ENCODE measurements at places on chromosomes 13 and 19. TPM values are rescaled to one million over a fixed set of nuclear protein-coding genes. Genes with fewer than 3 reads are reported as not detected.

DNA sequence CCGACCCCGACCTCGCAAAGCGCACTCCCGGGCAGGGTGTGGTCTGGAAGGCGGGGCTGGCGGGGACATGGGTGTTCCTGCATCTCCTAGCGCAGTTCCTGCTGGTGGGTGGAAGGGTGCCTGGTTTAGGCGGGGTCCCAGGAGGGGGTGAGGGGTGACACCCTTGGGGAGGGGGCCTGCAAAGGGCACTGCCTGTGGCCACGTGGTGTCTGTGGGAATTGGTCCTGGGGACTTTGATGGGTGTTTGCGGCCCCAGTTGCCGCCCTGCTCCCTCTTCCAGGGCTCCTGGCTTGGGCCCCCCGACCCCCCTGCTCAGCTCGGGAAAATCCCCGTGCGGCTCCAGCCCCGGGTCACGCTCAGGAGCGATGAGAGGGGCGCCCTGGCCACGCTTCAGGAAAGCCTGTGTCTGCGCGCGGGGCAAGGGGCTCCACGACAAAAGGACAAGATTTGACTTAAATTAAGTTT lies 19.1 kb downstream of the WTIP start:
- DNase-seq = no peak

DNA sequence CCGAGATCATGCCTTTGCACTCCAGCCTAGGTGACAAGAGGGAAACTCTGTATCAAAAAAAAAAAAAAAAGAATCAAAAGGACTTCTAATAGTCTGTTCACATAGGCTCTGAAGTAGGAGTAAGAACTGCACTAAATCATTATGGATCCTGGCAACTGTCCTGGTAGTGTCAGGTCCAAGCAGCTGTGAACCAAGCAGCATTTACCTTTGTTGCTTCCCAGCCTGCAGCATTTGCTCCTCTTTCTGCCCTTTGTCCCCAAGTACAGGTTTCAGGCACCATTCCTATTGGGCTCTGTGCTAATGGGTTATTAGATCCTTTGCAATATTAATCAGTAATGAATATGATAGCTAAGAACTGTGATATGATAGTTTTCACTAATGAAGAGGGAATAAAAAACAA lies 77.4 kb upstream of the NBEA start:
- peak; percentile 28 for DNase-seq

The CASP14 gene
- total RNA-seq = 0.39 TPM

The KIR3DL1 gene
- total RNA-seq = not detected

The DCT gene
- not detected for total RNA-seq

- DNase-seq = no peak
These were observed 10.4 kb upstream of the ZNF586 start for GRCh38 chr19:57759096-57759495.

The ZNF575 gene
- 0.20 TPM for total RNA-seq

- peak; percentile 34 for DNase-seq
These were observed 787 bp downstream of the ZNF580 start for GRCh38 chr19:55641426-55642152.

The ZNF331 gene
- 9.4 TPM for total RNA-seq

The FDX2 gene
- total RNA-seq = 33.0 TPM

DNA sequence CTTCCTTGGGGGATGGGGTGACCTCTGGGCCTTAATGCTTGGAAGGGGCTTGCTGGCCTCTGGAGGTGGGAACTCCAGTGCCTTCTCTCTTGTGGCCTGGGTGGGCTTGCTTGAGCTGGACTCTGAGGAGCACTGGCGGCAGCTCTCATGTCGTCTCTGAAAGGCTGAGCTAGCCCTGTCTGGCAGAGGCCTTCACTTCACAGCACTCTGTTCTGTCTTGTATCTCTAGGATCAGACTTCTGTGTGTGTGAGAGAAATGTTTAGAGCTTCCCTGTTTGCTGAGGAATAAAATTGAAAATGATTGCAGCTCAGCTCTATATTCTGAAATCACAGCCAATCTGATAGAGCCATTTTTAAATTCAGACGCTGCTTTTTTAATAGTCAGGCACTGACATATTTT lies 185.3 kb downstream of the KCNRG start:
- DNase-seq = no peak

DNA sequence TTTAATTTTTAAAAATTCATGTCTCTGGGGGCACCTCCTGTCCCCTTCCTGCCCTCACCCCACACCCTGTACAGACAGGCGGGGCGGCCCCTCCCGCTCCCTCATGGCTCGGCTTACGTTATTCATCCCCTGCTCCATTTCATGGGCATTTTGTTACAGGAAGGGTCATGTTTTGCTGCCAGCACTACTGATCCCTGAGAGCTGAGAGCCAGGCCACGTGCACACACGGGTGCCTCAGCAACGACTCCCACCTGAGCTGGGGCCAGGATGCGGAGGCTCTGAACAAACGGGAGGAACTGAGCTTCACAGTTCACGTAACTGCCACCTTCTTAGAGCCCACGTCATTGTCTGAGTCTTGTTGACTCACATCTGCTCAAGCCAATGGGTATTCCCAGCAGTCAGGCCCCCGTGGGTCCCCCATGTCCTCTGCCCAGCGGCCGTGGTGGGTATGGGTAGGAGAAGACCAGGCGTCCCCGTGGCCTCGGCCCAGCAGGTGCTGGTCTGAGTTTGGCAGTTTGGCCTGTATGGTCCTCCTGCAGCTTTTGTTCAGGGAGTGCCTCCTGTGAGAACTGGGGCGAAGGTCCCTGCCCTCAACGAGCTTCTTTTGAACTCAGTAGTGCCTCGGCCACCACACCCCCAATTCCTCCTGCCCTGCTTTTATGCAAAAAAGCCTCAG lies 16.4 kb upstream of the TMEM255B start:
- no peak for DNase-seq

The KCTD4 gene
- 0.10 TPM for total RNA-seq

- no peak for DNase-seq
These were observed 50.0 kb downstream of the MZT1 start for GRCh38 chr13:72677431-72677830.

The ZNF98 gene
- total RNA-seq = 0.60 TPM

The KLK4 gene
- total RNA-seq = not detected

DNA sequence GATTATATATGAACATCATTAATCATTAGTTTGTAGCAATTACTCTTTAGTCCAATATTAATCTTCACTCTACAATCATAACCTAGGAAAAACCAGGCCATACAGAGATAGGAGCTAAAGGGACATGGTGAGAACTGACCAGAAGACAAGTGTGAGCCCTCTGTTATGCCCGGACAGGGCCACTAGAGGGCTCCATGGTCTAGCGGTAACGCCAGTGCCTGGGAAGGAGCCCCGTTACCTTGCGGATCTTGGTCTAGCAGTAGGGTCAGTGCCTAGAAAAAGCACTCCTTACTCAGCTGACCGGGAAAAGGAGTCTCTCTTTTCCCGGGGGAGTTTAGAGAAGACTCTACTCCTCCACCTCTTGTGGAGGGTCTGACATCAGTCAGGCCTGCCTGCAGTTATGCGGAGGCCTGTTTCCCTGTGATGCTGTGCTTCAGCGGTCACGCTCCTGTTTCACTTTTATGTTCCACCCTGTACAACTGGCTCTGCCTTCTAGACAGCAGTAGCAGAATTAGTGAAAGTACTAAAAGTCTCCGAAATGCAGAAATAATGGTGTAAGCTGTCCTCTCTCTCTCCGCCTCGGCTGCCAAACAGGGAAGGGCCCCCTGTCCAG lies 13.8 kb downstream of the OR7D4 start:
- peak; percentile 70 for DNase-seq

- no peak for DNase-seq
These were observed 192.1 kb upstream of the GPR12 start for GRCh38 chr13:26952551-26953143.

DNA sequence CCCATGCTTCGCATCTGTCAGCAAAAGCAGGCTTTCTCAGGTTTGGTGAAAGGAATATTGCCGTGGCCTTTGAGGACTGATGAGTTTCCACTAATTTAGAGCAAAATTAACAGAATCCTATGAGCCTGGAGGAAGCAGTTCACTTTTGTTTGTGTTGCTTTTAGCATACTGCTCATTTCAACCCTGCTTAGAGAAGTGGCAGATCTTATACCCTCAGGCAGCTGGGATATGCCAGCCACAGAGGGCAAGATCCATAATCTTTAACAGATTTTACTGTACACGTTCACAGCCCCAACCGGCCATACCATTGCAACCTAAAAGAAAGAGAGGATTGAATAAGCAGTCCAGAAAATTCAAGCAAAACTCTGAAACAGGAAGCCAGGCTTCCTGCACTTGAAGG lies 60.5 kb downstream of the COL4A2 start:
- peak; percentile 43 for DNase-seq

- DNase-seq = peak; percentile 81
These were observed 3.0 kb downstream of the GADD45B start for GRCh38 chr19:2478756-2479555.

DNA sequence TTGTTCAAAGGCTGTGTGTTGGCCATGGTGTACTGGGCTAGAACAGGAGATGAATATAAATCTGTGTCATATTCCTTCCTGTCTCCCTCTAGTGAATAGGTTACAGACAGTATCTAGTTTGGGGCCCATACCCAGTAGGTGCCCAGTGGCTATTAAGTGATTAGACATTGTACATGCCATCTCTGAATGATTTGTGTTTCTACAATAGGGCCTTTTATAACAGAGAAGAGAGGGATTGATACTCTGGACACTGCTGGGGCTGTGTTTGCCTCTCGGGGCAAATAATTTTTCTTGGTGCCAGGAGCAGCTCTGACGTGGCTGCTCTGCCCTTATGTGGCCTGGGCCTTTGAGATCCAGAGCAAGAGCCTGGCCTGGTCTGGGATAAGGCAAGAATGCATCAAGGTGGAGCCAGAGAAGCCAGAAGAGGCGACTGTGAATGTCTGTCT lies 403.1 kb downstream of the SPRY2 start:
- DNase-seq = peak; percentile 54

DNA sequence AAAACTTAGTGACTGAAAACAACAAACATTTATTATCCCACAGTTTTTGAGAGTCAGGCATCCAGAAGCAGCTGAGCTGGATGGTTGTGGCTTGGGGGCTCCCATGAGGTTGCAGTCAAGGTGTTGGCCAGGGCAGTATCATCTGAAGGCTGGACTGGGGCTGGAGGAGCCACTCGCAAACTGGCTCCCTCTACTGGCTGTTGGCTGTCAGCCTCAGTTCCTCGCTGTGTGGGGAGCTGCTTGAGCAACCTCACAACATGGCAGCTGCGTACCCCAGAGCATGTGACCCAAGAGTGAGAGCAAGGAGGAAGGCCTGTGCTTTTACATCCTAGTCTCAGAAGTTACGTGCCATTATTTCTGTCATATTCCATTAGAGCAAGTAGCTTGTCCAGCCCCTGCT lies 9.7 kb downstream of the YJU2 start:
- no peak for DNase-seq

The GFY gene
- total RNA-seq = not detected

- peak; percentile 34 for DNase-seq
These were observed 42.0 kb upstream of the IPO5 start for GRCh38 chr13:97911311-97912138.

The KXD1 gene
- 159 TPM for total RNA-seq

DNA sequence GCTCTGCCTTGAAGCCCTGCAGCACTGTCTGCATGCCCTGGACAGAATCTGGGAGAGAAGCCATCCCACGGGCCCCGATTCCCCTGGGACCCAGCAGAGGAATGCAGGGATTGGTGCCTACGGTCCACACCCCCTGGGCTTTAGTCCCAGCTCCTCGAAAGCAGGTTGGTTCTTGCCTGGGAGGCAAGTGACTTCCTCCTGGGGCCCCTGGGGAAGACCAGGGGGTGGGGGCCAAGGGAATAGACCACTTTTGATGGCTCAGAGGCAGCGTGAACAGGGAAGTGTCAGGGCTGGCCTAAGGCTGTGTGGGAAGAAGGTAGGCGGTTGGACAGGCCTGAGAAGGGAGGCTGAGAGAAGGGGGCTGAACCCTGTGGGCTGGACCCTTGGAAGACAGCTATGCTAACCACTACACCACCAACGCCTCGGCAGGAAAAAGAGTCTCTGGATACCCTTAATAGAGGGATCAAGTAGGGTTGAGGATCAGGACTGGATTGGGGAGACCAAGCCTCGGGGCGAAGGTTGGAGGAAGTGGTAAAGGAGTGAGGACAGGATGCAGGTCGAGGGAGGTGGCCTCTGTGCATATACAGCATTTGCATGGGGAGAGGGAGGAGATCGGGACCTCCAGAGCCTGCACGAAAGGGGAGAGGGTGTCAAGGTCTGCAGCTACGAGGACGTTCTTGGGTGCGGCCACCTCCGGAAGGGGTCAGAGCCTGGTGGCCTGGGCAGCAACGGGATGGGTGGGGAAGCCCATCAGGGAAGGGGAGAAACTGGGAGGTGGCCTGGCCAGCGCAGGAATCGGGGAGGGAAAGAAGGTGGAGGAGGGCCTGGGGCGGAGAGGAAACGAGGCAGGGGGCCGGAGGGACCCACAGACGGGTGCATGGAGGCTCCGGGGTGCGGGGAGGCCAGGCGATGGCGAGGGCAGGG lies 709 bp downstream of the DPP9 start:
- peak; percentile 62 for DNase-seq

DNA sequence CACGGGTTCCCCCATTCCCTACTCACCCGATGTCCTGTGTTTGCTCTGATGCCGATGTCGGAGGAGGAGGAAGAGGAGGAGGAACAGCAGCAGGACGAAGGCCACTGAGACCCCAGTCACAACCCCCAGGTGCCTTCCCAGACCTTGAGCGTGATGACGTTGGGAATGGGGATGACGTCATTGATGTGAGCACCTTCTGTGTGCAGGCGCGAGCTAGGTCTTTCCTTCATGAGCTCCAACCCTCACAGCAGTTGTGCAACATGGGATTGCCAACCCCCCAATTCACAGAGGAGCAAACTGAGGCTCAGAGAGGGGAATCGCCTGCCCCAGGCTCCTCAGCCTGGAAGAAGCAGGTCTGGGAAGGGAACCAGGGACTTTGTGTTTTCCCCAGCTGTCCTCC lies 4.2 kb downstream of the LILRB5 start:
- no peak for DNase-seq

The ZNF433 gene
- total RNA-seq = 3.5 TPM

- no peak for DNase-seq
These were observed 3.4 kb upstream of the ASPDH start for GRCh38 chr19:50516964-50517703.

- DNase-seq = no peak
These were observed 40.5 kb upstream of the ITM2B start for GRCh38 chr13:48192411-48192935.

GRCh38 chr19:49441210-49441959 lies at the start of gene SLC17A7:
TSS of gene SLC17A7 (minus strand) at chr19:49441527. CDS start at chr19:49441379, 148 bp downstream.
- peak; percentile 64 for DNase-seq

GRCh38 chr13:47216176-47216822 lies 319.4 kb upstream of the HTR2A start:
- peak; percentile 84 for DNase-seq

The CYP2S1 gene
- total RNA-seq = 10.3 TPM

DNA sequence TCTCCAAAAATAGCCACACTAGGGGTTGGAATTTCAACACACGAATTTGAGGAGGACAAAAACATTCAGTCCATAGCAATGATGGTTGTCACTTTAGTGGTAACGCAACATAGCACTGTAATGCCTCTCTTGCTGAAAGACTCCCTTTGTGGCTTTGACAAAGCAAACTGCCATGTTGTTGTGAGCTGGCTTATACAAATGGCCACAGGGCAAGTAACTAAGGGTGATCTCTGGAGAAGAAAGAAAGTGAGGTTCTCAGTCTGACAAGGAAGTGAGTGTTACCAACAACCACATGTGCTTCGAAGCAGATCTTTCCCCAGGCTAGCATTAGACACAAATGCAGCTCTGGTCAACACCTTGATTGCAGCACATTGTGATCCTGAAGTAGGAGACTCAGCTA lies 79.1 kb upstream of the PCDH17 start:
- peak; percentile 9 for DNase-seq

The KCTD12 gene
- 16.2 TPM for total RNA-seq

Measured in RPMI7951 (cell line).